Heart left ventricle (tissue), 16 donors: ENCODE measurements at places on chromosomes 6 and 20.

DNA sequence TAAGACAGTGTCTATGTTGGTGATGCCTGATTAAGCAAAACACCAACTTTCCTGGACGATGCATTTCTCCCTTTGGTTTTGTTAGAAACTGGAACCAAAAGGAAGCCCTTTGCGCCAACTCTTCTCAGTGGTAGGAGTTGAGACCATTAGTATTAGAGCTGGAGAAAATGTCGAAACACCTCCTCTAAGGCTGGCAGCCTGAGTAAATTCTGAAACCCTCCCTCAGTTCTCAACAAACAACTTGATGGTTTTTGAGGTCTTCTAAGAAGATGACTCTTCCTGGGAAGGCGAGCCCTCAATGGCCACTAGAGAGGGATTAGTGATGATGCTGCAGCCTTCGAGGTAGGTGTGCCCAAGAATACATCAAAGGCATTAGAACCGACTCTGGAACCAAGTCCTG lies 78.4 kb upstream of the CCN6 start:
- no peak overlapping the region for H3K4me3 ChIP-seq
- no peak overlapping the region for H3K27ac ChIP-seq
- no peak for DNase-seq
- no peaks in the 10 kb centered on the region for H3K36me3 ChIP-seq

- H3K27me3 ChIP-seq = peaks cover 29% of the 10 kb centered on the region
- DNase-seq = no peak
- no peak overlapping the region for H3K27ac ChIP-seq
- H3K4me3 ChIP-seq = no peak overlapping the region
- H3K4me1 ChIP-seq = no peaks in the 10 kb centered on the region
Observed at GRCh38 chr20:38608188-38608587, 6.6 kb downstream of the ARHGAP40 start.

- no peaks in the 10 kb centered on the region for H3K36me3 ChIP-seq
- no peaks in the 10 kb centered on the region for H3K27me3 ChIP-seq
- no peak overlapping the region for H3K4me3 ChIP-seq
- DNase-seq = no peak
- H3K27ac ChIP-seq = no peak overlapping the region
Observed at GRCh38 chr6:51743999-51744398, 343.4 kb downstream of the PKHD1 start.

DNA sequence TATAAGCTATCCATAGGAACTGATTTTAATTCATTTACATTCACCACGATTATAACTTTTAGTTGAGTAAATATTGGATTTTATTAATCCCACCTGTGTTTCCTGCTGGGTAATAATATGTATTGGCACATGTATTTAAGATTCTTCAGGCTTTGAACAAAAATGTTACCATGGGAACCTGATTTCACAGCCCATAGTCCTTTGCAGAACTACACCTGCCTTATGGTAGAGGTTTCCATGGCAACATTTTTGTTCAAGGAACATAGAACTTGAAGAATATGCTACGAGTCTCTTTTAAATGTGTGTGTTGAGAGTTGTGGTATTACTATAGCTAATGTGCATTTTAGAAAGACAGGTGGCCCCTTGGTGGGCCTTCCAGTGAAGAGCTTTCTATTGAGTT lies 317.4 kb downstream of the SAMD5 start:
- no peaks in the 10 kb centered on the region for H3K4me1 ChIP-seq
- no peaks in the 10 kb centered on the region for H3K36me3 ChIP-seq
- no peaks in the 10 kb centered on the region for H3K27me3 ChIP-seq

GRCh38 chr6:1577896-1578745 lies 31.6 kb upstream of the FOXC1 start:
- no peak for DNase-seq
- H3K4me1 ChIP-seq = peaks cover 11% of the 10 kb centered on the region
- no peaks in the 10 kb centered on the region for H3K36me3 ChIP-seq
- H3K4me3 ChIP-seq = no peak overlapping the region

DNA sequence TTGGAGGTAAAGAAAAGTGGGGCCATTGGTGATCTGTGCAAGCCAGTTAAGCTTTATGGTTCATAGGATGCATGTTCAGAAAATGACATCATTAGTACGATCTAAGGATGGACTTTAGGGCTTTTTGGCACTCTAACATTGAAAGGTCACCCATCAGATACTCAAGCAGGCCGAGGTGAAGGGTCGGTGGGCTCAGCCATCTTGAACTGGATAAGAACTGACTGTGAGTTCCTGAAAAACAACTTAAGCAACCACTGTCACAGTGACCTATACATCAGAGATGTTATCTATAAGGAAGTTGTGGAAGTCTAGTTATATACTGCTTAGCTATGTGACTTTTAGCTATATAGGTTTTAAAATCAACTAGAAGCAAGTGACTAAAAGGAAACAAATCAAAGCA lies 13.0 kb upstream of the ITCH start:
- H3K4me1 ChIP-seq = no peaks in the 10 kb centered on the region
- DNase-seq = no peak
- no peaks in the 10 kb centered on the region for H3K27me3 ChIP-seq

DNA sequence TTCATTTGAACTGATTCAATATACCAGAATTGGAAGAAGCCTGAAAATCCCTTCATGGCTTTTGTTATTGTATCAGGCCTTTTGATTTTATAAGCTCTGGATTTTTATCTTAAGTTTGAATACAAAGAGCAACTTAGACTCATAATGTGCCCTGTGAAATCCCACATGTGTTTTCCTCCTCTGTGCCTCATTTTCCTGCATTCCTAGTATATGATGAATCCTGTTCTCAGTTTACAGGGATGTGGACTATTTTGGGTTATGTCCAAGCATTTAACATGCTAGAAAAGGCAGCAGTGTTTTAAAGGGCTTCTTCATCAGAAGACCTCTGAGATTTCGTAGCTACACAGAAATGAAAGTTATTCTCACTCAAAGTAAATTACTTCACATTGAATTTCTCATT lies 455.0 kb downstream of the RFPL4B start:
- H3K4me1 ChIP-seq = no peaks in the 10 kb centered on the region
- DNase-seq = no peak
- H3K27me3 ChIP-seq = no peaks in the 10 kb centered on the region

DNA sequence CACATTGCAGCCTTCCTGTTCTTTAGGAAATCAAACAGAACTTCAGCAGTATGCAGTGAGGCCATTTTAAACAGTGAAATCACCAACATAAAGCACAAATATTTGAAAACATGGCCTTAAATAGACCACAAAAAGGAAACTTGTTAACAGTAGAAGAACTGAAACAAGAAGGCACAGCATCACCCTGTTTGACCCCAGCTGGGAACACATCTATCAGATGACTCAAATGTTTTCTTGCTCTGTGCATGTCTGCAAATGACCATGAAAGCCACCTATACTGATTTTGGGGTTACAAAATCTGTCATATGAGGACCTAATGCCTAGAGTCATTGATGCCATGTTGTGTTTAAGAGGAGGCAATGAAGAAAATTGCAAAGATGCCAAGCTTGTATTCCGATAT lies 123.8 kb upstream of the ADGRF1 start:
- no peaks in the 10 kb centered on the region for H3K36me3 ChIP-seq
- no peak overlapping the region for H3K4me3 ChIP-seq
- H3K4me1 ChIP-seq = no peaks in the 10 kb centered on the region
- H3K27ac ChIP-seq = no peak overlapping the region
- DNase-seq = no peak

GRCh38 chr6:137717074-137718073 lies 149.7 kb upstream of the TNFAIP3 start:
- H3K4me3 ChIP-seq = no peak overlapping the region
- H3K27ac ChIP-seq = no peak overlapping the region
- no peaks in the 10 kb centered on the region for H3K4me1 ChIP-seq
- no peak for DNase-seq
- H3K27me3 ChIP-seq = no peaks in the 10 kb centered on the region

DNA sequence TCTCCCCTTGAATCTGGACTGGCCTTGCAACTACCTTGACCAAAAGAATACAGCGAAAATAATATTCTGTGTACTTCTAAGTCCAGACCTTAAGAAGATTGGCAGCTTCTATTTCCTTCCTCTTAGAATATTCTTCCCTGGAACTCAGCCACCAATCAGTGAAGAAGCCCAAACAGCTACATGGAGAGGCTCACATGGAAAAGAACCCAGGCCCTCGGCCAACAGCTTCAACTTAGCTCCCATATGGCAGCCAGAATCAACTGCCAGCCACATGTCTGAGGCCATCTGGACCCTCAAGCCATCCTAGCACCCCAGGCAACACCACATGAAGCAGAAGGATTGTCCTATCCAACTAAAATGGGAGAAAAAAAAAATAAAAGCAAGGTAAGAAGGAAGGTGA lies 178.8 kb downstream of the IBTK start:
- peaks cover 9% of the 10 kb centered on the region for H3K4me1 ChIP-seq
- no peaks in the 10 kb centered on the region for H3K36me3 ChIP-seq
- no peak overlapping the region for H3K4me3 ChIP-seq

- H3K4me1 ChIP-seq = no peaks in the 10 kb centered on the region
- no peak for DNase-seq
- no peaks in the 10 kb centered on the region for H3K36me3 ChIP-seq
Observed at GRCh38 chr6:169556758-169557548, 144.9 kb downstream of the WDR27 start.

- no peak overlapping the region for H3K27ac ChIP-seq
- DNase-seq = no peak
- H3K27me3 ChIP-seq = no peaks in the 10 kb centered on the region
- H3K4me1 ChIP-seq = peaks cover 19% of the 10 kb centered on the region
- peak overlapping the region; percentile 57 for H3K4me3 ChIP-seq
Observed at GRCh38 chr6:37783856-37784584, 35.5 kb upstream of the ZFAND3 start.

DNA sequence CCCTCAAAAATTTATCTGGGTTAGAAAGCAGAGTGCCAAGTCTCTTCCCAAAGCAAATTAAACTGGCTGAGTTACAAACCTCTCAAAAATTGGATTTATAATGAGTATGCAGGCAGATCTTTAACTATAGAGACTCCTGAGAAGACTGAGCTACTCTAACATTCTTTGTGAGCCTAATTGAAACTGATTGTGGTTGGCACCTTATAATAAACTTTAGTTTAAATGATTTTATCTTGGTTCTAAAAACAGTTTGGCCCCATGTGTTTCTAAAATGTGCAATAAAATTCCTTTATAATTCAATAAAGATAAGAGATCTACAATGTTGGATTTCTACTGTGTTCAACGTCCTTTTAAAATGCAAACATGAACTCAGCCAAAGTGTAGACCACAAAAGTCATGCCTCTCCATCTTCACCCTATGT lies 480.2 kb upstream of the RNF217 start:
- H3K4me3 ChIP-seq = no peak overlapping the region
- no peaks in the 10 kb centered on the region for H3K36me3 ChIP-seq
- H3K27me3 ChIP-seq = no peaks in the 10 kb centered on the region
- no peak overlapping the region for H3K27ac ChIP-seq

- H3K36me3 ChIP-seq = no peaks in the 10 kb centered on the region
- H3K27ac ChIP-seq = no peak overlapping the region
- H3K4me1 ChIP-seq = no peaks in the 10 kb centered on the region
- no peaks in the 10 kb centered on the region for H3K27me3 ChIP-seq
- no peak overlapping the region for H3K4me3 ChIP-seq
Observed at GRCh38 chr20:15235471-15236198, 898.2 kb upstream of the FLRT3 start.

GRCh38 chr6:152463164-152463563 lies 174.0 kb downstream of the SYNE1 start:
- no peaks in the 10 kb centered on the region for H3K4me1 ChIP-seq
- no peak overlapping the region for H3K4me3 ChIP-seq
- no peak for DNase-seq

GRCh38 chr20:58102261-58102660 lies 126.2 kb downstream of the ANKRD60 start:
- H3K27me3 ChIP-seq = peaks cover 6% of the 10 kb centered on the region
- H3K4me1 ChIP-seq = no peaks in the 10 kb centered on the region
- no peaks in the 10 kb centered on the region for H3K36me3 ChIP-seq
- no peak overlapping the region for H3K4me3 ChIP-seq

GRCh38 chr6:154598399-154598798 lies 87.9 kb upstream of the CNKSR3 start:
- DNase-seq = no peak
- H3K36me3 ChIP-seq = no peaks in the 10 kb centered on the region
- H3K27ac ChIP-seq = no peak overlapping the region
- no peaks in the 10 kb centered on the region for H3K27me3 ChIP-seq
- H3K4me1 ChIP-seq = peaks cover 23% of the 10 kb centered on the region

DNA sequence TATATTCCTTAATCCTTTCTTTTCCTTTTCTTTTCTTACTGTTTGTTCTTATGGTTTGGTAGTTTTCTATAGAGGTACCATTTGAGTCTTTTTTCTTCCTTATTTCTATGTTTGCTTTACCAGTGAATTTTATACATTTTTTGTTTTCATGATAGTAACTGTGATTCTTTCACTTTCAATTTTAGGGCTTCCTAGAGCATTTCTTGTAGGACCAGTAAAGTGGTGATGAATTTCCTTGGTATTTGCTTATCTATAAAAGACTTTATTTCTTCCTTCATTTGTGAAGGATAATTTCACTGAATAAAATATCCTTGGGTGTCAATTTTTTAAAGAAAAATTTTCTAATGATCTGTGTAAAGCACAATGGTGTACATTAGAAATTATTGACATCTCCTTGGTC lies 637.4 kb downstream of the CD109 start:
- DNase-seq = no peak
- H3K27ac ChIP-seq = no peak overlapping the region
- no peaks in the 10 kb centered on the region for H3K36me3 ChIP-seq
- no peak overlapping the region for H3K4me3 ChIP-seq
- H3K4me1 ChIP-seq = no peaks in the 10 kb centered on the region
- no peaks in the 10 kb centered on the region for H3K27me3 ChIP-seq

DNA sequence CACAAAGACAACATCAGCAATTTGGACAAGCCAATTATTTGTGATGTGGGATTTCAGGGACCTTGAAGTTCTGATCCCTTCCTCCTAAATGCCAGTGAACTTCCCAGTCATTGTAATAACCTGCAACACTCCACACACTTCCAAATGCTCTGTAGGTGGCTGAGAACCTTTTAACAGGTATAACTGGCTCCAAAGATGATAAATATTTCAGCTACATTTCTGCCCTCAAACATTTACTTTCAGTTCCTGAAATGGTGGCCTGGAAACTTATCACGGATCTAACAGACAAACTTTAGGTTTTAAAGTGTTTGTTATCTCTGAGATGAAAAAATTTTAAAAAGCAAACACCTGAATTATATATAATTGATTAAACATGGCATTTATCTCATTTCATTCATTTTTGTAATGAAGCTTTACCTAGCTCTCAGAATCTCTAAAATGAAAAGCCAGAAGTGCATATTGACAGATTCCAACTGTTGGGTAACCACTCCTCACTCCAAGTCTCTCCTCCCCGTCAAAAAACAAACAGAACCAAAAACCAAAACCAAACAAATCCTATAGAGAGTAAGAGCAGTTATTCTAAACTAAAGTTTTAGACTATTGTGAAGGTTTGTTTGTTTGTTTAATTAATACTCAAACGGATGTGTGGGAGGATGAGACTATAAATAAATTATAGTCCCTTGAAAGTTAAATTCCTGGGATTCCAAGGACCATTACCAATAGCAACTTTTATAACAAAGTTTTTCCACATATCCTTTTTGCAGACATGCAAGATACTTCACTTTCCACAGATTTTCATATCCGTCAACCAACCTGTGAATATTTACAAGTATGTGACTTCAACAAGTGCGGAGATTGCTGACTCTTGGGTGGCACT lies 12.4 kb upstream of the KIAA0408 start:
- no peak overlapping the region for H3K27ac ChIP-seq
- H3K27me3 ChIP-seq = peaks cover 17% of the 10 kb centered on the region
- DNase-seq = no peak
- H3K36me3 ChIP-seq = no peaks in the 10 kb centered on the region
- H3K4me1 ChIP-seq = no peaks in the 10 kb centered on the region
